ENCODE measurements at places on chromosomes 7 and 10.

GRCh38 chr10:33114451-33114952 is 156.5 kb upstream of the ITGB1 start:
- DNase-seq, result no peak

DNA sequence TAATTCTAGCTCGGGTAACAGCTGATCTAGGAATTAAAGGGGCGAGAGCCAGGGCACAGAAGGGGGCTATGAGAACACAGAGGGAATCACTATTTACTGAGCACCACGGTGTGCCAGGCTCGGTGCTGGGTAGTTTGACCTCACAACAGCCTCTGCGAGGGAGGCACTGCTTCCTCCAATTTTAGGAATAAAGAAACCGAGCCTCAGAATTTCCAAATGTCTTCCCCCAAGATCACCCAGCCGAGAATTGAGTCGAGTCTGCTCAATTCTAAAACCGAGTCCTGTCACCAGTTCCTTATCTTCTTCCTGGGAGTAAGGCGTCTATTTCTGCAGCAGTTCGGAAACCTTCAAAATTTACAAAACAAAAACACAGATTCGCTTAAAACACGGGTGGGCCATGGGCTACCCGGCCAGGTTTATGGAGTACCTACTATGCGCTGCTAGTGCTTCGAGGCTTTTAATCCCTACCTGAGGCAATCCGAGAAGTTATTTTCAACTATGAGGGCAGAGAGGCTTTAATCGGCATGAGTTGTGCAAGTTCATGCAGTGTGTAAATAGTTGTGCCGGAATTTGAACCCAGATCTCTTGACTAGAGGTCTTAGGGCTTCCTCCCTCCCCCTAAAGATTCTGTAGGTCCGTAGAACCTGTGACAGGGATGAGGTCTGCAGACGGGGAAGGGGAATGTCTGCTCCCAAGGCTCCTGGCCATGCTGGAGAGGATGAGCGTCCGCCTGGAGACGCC is 872 bp upstream of the HMX2 start:
- no peak for DNase-seq

DNA sequence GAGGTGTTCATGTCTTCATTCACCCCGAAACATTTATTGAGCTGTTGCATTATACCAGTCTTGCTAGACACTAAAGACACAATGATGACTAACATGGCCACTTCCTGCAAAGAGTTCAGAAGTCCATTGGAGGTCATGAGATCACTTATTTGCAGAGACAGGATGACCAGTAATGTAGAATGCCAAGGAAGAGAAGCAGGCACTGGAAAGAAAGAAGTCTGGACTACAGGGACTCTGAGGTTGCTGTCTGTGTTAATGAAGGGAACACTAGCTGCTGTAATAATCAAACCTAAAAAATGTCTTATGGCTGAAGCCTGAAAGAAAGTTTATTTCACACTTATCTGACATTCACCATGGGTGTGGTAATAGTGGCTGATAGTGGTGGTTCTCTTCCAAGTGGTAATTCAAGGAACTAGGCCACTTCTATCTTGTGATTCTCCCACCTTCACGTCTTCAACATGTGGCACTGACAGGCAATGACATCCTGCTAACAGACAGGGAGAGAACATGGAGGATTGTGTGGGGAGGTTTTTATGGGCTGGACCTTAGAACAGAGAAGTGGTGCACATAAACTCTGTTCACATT is 89.2 kb upstream of the MKLN1 start:
- no peak for DNase-seq

DNA sequence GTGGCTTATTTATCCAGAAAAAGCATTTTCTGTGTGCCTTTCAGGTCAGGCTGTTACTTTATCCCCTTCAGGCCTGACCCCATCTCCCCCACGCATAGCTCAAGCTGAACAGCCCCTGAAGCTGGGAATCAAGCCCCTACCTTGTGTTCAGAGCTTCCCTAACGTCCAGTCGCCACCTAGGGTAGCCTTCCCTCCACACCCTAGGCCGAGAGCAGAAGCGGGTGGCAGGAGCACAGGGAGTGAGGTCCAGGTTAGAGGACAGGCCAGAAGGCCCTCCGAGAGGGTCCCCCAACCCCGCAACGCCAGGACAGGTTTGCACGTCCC is 479 bp upstream of the SEMA4G start:
- DNase-seq, result no peak

- DNase-seq, result no peak
Observed at GRCh38 chr7:50397971-50398324, 52.2 kb downstream of the FIGNL1 start.

- DNase-seq, result no peak
Observed at GRCh38 chr10:77494756-77495541, 142.7 kb downstream of the KCNMA1 start.

- DNase-seq, result no peak
Observed at GRCh38 chr10:123774132-123774742, 108.1 kb downstream of the GPR26 start.

DNA sequence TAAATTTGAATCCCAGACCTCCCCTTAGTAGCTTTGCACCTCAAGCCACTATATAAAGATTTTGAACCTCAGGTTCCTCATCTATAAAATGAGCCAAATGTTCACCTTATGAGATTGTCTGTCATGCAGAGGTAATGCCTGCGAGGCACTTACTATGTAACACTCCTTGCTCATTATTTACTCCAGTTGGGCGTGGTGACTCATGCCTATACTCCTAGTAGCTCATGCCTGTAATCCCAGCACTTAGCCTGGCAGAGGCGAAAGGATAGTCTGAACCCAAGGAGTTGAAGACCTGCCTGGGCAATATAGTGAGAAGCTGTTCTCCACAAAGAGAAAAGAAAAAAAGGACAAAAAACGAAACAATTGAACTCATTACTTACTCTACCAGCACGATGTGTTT is 82.2 kb downstream of the MDFIC start:
- no peak for DNase-seq
